ENCODE measurements at places on chromosomes 4 and X.

DNA sequence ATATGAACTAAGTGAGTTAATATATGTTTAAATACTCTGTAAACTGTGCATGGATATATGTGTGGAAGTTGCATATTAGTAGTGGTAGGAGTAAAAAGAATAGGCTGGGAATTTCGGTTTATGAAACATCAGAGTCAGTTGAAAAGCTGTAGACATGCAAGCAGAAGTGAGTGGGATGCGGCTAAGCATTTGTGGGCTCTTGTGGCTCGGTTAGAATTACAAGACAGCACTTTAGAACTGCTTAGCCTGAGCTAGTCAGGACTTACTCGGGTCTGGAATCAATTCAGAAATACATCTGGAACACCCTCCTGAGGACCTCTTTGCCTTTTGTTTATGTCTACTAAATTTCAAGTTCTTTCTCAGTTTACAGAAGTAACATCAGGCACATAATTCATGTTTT lies 93.6 kb downstream of the AFF2 start:
- DNase-seq = no peak

GRCh38 chr4:162352580-162353107 lies 188.8 kb upstream of the FSTL5 start:
- no peak for DNase-seq

DNA sequence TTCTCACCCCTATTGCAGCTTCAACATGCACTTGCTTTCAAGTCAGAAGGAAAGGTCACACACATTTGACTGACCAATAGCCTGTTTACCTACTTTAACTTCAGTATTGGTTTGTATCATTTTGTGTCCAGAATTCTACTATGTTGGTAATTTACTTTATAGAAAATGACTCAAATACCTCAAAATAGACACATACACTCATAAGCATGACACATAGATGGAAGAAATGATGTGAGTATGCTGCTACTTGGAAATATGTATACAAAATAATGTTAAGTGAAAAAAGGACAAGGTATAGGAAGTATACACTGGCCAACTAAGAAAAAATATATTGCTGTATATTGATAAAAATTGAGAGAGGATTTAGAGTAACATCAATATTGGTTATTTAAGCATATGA lies 98.8 kb upstream of the CASK start:
- no peak for DNase-seq

- DNase-seq = no peak
Observed at GRCh38 chr4:7434766-7435150, at the start of gene PSAPL1. Gene PSAPL1, minus strand, starts transcription at chr4:7434930. Its CDS starts 51 bp downstream, at chr4:7434879.

GRCh38 chrX:41542135-41542534 lies 95.0 kb downstream of the NYX start:
- DNase-seq = no peak

DNA sequence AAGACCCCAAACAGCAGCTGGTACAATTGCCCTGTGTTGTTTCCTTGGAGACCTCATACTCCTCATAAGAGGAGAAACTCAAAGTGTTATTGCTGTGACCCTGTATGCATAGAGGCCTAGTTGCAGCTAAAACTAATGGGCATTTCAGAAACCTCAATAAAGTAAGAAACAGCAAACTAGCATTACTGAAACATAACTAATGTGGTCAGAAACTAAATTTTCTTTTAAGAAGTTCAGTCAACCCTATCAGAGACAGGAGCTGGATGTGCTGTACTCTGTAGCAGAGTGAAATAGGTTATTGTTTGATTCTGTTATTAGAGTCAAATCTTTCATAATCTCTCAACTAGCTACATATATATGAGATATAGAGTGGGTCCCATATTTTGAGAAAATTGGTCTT lies 257.5 kb upstream of the IRS4 start:
- DNase-seq = no peak

GRCh38 chr4:74244049-74244448 lies 64.2 kb upstream of the EPGN start:
- no peak for DNase-seq

DNA sequence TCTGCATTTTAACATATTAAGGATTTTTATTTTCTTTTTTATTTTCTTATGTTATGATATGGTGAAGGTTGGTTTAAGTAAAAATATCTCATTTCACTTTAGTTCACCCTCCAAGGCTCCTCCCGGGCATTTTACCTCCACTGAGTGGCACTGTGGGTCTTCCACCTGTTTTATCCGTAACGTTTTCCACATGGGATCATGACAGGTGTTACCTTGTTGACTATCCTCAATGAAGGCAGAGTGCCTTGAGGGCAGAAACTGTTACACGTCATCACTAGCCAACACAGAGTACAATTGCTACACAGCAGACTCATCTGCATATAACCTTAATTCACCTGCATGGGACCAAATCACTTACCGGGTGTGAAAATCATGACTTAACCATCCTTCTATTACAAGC lies 105.8 kb downstream of the GEMIN8 start:
- no peak for DNase-seq

- DNase-seq = no peak
Observed at GRCh38 chrX:134177527-134177926, 59.5 kb upstream of the CCDC160 start.

GRCh38 chr4:16018061-16018676 lies 55.2 kb upstream of the FGFBP2 start:
- DNase-seq = no peak

DNA sequence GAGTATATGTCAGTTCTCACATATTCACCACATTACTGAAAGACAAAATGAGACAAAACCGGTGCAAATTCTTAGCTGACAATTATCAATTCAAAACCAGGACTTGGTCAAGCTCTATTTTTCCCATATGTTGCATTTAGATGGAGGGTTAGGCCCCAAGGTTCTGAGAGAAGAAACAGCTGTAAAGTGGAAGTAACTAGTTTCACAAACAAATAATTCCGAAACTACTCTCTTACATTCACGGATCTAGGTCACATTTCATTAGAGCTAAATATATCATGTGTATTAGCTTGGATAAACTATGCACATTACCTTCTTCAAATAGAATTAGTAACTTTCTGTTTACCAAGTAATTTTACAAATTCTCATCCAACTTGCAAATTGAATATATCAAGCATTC lies 3.7 kb upstream of the GABRA2 start:
- DNase-seq = no peak

GRCh38 chr4:185582651-185583400 lies 47.5 kb upstream of the PDLIM3 start:
- DNase-seq = no peak

DNA sequence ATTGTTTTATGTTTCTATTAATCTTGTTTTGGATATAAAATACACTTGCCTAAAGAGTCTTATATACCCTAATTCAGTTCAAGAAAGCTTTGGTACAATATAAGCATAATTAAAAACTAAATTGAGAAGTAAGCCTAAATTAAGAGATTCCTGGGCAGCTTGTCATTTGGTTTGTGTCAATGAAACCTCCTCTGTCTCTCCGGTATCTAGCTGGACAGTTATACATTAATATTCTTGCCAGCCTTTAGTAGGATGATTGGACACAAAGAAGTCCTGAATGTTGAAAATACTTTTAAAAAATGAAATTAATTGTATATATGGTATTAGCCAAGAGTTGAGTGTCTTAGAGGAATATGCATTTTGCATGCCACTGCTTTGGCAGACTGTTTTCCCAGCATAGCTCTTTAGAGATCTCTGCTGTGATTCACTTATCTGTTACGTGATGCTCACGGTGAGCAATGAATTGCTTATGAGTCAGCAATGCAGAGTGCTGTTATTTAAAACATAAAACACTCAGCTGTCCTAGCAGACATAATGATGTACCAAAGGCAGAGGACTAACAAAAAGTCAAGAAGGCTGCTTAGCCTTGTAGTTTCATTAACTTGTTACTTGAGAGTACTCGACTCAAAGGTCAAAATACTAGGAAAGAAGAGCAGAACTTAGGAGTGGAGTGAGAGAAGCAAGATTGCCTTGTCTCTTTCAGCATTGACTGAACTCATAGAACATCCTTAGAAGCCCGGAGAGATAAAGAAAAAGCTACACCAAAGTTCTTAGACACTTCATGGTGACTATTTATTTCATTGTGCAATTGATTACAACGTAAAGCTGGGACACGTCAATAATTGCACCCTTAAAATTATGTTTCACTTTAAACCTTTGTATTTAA lies 1296.1 kb upstream of the PCDH7 start:
- no peak for DNase-seq

GRCh38 chrX:37644381-37645305 lies 40.9 kb upstream of the XK start:
- no peak for DNase-seq

DNA sequence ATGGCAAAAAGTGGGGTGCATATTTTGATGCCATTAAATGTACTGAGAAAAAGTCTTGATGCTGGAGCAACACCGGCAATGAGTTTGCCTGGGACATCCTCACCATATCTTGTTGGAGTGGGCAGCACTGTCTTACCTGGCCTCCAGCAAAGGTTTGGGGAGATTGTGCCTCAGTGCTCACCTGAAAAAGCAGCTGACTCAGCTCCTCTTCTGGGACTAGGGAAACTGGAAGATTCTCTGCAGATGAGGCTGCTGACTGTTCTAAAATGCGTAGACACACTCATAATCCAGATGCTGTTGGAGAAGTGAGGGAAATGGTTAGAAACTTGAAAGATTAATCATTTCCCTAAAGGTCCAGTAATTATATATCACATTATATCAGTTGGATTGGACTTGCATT lies 593.7 kb upstream of the HS3ST1 start:
- no peak for DNase-seq

- DNase-seq = no peak
Observed at GRCh38 chr4:70183168-70183939, 12.2 kb upstream of the ODAM start.

DNA sequence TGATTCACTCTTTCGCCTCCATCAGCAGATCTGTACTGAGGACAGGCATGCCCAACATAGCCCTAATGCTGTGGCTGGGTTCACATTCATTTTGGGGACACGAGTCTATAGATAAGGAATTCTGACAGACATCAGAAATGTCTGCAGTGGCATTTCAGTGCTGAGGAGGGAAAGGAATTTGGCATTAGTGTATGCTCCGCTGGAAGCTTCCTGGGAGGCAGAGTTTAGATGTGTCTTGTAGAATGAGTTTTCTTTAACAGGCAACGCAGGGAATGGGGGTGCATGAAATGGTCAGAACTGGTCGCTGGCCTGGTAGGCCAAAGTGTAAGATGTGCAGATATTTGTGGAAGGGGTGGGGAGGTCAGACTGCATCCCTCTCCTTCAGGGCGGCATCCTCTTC lies 43.5 kb upstream of the ZNF518B start:
- DNase-seq = no peak

DNA sequence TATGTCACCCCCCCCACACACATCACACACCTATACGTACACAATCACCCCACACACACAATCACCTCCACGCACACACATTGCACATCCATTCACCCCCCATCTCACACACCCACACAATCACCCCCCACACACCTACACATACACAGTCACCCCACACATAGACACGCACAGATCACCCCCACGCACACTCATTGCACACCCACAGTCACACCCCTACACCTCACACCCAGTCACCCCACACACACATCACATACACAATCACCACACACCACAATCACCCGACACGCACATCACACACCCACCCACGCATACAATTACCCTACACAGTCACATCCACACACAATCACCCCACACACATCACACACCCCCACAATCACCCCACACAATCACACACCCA lies 15.9 kb upstream of the TADA2B start:
- no peak for DNase-seq

DNA sequence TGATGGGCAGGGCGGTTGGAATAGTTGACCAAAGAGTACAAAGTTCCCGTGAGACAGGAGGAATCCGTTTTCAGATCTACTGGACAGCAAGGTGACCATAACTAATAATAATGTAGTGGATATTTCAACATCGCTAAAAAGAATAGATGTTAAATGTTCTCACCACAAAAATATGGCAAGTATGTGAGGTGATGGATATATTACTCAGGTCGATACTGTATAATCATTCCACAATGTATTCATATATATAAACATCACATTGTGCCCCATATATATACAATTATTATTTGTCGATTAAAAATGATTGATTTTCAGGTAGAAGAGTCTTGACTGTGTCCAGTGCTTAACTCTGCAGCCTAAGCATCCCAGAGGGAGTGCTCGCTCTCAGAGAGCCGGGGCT lies 141.6 kb upstream of the TENM3 start:
- DNase-seq = no peak

- DNase-seq = no peak
Observed at GRCh38 chr4:23814996-23815660, 74.7 kb downstream of the PPARGC1A start.

GRCh38 chrX:5823903-5824302 lies 404.8 kb downstream of the NLGN4X start:
- no peak for DNase-seq

DNA sequence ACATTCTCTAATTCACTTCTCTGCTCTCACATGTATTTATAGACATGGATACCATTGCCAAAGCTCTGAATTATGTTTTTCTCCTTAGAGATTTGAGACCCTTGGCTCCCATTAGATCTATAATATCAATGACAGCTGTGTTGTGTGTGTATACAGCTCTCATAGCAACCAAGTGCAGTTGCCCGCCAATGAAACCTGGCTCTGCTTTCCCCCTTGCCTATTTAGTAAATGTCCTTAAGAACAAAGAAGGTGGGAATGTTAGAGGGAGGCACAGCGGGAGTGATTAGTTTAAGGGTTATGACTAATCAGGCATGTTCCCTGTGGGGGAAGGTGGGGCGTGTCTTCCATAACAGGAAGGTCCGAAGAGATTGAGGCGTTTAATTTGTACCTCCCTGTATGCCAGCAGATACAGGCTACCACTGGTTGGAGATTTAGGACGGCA lies 100.5 kb upstream of the TBC1D9 start:
- peak; percentile 27 for DNase-seq

- no peak for DNase-seq
Observed at GRCh38 chr4:86660401-86660800, 66.3 kb downstream of the PTPN13 start.

GRCh38 chr4:160143574-160143973 lies 1040.7 kb downstream of the RAPGEF2 start:
- no peak for DNase-seq

GRCh38 chr4:4320951-4321714 lies 31.1 kb downstream of the ZBTB49 start:
- DNase-seq = no peak

DNA sequence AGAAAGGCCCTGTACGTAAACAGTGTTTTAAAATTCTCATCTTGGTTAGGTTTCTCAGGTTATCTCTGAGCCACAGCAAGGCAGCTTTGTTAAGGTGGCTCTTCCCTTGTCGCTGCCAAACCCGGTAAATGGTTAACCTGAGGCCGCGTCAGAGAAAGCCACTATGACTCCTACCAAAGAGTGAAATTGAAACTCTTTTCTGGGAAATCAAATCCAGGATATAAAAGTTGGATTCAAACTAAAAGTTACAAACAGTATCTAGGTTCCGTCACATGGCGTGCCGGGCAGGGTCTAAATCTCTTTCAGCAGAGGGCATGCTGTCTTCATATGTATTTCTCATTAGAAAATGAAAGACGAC lies 433 bp downstream of the MMAA start:
- DNase-seq = no peak

- no peak for DNase-seq
Observed at GRCh38 chr4:47484168-47484567, 907 bp upstream of the ATP10D start.
